Hematopoietic multipotent progenitor cell treated with erythropoietin and hydrocortisone succinate and interleukin-3 and kit ligand, for 4 days (in vitro differentiated cells): ENCODE measurements at places on chromosomes 12 and 14.
A peak's percentile ranks its signal among the peaks of the same experiment; 100 is the strongest.

DNA sequence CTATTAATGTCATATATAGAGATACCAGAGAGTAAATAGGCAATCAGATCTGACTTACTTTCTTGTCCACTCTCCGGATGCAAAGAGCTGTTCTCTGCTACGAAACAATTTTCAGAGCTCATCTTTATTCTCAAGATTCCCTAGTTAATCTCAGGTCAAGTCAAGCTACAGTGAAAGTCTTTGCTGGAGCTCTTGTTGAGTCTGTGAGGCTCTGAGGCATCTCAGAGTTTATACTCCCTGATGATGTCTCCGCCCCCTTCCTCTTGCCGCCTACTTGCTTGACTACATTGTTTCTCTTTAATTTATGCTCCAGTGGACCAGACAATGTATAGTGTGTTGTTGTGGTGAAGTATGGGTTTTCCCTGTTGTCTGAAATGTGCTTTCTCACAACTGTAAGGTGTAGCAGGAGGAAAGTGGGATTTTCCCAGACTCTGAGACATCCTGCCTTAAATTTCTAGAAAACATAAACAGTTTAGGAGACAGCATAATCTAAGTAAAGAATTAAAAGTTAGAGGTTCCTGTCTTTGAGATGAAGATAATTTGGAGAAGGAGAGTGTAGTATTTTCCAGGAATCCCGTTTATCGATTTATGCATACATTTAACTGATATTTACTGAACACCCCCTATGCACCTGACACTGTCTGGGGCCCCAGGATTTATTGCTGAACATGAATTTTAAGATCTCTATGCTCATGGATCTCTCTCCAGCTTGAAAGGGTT, at the start of gene CD69:
Gene CD69, minus strand, starts transcription at position 203 of the 720 bp plus-strand sequence. Its CDS starts 81 bp downstream, at position 122.
- peak; percentile 90 for DNase-seq

- peak; percentile 87 for DNase-seq
Measured at GRCh38 chr12:111529424-111530368, 69.4 kb downstream of the ATXN2 start.

DNA sequence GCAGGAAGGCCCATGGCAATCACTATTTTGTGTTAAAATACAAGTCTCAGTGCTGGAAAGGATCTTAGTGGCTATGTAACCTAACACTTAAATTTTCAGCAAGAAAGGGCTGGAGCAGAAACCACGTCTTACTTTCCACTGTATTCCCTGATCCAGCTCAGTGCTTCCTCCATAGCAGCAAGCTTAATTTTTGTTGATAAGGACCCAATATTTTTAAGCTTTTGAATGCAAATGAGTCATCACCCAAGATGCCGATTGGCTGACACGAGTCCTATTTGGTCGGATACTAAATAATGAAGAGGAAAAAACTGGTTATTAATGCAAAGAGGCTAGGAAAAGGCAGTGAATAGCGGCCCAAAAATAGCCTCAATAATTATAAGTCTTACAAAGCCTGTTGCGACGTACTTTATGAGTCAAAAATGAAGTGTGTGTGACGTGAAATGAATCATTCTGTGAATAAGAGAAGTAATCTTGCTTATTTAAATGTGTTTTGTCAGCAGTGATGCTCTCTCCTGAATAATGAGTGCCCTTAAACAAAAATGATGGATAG, 46.9 kb upstream of the IGF1 start:
- DNase-seq, result no peak

- no peak for DNase-seq
Measured at GRCh38 chr12:542395-543113, 82.8 kb downstream of the B4GALNT3 start.

- DNase-seq, result peak; percentile 88
Measured at GRCh38 chr14:89455412-89455811, 38.4 kb upstream of the FOXN3 start.

DNA sequence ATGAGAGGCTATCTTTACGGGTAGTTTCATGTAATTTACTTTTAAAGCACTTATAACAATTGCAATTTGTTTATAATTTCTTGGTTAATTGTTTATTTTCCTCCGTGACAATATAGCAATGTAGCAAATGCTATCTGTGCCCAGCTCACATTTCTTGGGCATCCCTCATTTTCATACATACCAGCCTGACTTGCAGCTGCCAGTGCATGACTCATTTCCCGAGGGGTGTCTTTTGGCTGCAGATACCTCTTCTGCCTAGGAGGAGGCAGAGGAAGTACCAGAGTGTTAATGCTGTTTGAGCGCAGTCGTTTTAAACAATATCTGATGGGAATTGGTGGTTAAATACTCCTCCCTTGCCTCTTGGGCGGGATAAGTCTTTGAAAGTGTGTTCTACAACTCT, 104.2 kb upstream of the ABCD2 start:
- no peak for DNase-seq

- peak; percentile 40 for DNase-seq
Measured at GRCh38 chr14:90722590-90722989, 93.6 kb downstream of the TTC7B start.

GRCh38 chr14:89386212-89386886, 30.7 kb downstream of the FOXN3 start:
- DNase-seq, result no peak

- peak; percentile 18 for DNase-seq
Measured at GRCh38 chr12:85603556-85603955, 232.7 kb downstream of the RASSF9 start.

GRCh38 chr14:56115976-56116893, 2.0 kb upstream of the PELI2 start:
- DNase-seq, result no peak

GRCh38 chr12:56872366-56872765, 61.8 kb downstream of the SDR9C7 start:
- DNase-seq, result no peak

- no peak for DNase-seq
Measured at GRCh38 chr12:106866426-106867080, 89.2 kb upstream of the TMEM263 start.

GRCh38 chr14:87944987-87945604, 47.9 kb downstream of the GALC start:
- peak; percentile 79 for DNase-seq

DNA sequence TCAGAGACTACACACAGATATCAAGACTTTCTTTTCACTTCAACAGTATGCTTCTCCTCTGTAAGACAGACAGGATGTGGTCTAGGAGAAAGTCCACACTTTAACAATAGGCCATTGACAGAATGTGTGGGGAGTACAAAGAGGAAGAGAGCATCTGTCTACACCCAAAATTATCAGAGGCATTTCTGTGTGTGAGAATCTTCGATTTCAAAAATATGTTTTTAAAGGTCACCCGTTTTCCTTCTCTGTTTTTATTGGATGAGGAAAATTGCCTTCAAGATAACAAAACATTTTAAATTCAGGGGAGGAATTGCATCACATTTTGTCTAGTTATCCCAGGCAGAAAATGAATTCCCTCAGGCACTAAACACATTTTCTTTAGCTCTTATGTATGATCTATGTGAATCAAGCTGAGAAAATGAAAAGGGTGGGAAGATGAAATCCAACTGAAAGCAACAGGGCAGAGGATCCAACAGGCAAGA, 16.4 kb downstream of the NAV3 start:
- no peak for DNase-seq

- peak; percentile 75 for DNase-seq
Measured at GRCh38 chr14:56244138-56244789, 126.1 kb downstream of the PELI2 start.

DNA sequence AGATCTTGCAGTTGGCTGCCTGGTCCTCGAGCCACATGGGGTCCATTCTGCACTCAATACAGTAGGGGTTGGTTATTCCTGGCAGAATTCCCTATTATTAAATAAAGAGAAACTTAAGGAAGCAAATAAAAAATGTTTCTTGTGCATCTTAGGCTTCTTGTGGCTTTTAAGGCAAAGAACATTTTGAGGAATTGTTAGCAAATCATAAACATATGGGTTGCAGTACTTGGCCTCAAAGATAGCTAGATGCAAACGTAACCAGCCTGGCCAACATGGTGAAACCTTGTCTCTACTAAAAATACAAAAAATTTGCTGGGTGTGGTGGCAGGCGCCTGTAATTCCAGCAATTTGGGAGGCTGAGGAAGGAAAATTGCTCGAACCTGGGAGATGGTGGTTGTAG, 50.8 kb upstream of the KCNA5 start:
- no peak for DNase-seq

DNA sequence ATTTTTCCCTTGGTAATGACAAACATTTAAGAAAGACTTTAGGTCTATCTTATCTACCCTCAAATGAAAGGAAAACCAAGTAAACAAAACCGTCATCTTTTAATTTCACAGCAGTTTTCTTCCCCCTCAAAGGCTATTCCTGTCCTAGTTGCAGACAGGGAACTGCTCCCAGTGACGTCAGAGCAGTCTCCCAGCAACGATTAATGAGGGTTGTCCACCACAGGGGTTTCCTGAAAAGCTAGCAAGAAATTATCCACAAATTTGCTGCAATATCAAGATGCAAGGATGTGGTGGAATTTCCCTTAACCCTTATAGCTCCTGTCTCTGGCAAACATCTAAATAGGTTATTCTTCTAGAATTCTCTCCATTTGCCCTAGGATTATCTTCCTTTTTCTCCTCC, 89.1 kb upstream of the STAC3 start:
- DNase-seq, result peak; percentile 69

- no peak for DNase-seq
Measured at GRCh38 chr12:91542067-91542466, 359.4 kb upstream of the DCN start.

- no peak for DNase-seq
Measured at GRCh38 chr14:89085737-89086382, 261.4 kb downstream of the TTC8 start.

- no peak for DNase-seq
Measured at GRCh38 chr14:84323450-84323849, 1206.5 kb upstream of the FLRT2 start.

GRCh38 chr12:6925540-6926279, 2.0 kb upstream of the ATN1 start:
- no peak for DNase-seq

- DNase-seq, result no peak
Measured at GRCh38 chr14:36884049-36884448, 222.4 kb downstream of the PAX9 start.

DNA sequence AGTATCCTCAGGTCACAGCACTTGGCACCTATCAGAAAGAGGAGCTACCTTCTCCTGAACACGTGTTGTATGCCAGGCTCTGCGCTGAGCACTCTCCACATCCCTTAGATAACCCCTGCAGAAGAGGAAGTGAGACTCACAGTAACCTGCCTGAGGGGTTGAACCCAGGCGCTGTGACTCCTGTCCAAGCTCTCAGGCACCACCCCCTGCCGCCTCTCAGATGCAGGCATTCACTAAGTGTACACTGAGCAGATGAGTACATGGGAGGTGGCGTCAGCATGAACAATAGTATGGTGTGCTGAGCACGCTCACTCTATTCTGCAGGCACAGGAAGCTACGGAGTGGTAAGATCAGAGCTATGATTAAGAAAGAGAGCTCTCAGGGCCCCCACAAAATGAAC, 21.0 kb upstream of the RIC8B start:
- DNase-seq, result no peak
